NCI-H1105 (cell line): ENCODE measurements at places on chromosomes 7 and 10.

DNA sequence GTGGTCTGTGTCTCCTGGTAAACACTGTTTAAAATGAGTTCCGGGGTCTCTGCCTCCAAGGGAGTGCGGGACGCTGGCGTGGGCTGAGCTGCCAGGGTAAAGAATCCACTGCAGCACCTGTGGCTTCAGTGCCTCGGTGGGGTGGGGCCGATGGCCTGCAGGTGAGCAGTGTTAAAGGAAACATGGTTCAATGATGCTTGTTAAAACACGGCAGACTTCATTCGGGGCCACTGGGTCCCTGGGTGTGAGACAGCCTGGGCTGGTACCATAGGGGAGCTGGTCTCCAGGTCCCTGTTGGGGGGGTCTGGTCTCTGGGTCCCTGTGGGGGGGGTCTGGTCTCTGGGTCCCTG lies 24.9 kb upstream of the KNDC1 start:
- DNase-seq, result no peak

DNA sequence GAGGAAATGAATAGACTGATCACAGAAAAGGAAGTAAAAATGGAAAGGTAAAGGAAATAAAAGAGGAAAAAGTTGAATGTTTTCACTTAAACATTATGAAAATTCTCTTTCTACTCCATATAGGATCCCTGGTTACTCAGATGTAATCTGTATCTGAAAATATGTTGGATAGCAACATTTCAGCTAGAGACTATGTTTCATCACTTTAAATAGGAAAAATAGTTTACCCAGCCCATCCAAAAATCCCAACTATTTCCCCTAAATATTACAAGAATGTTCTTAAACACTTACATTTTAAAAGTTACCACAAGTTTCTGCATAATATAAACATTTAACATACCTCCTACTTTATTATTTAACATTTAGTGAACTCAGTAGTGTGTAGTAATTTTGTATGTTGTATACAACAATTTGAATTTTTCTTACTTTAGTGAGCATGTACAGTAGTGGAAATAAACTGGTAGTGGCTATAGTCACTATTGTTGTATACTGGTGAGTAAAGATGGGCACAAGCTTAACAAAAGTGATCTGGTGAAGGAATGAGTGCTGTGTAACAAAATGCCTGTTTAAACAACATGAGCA lies 27.1 kb downstream of the SLF2 start:
- no peak for DNase-seq

GRCh38 chr7:25181532-25181931 lies 46.8 kb downstream of the NPVF start:
- no peak for DNase-seq

- DNase-seq, result no peak
Measured at GRCh38 chr10:132590752-132591121, 53.1 kb downstream of the INPP5A start.

DNA sequence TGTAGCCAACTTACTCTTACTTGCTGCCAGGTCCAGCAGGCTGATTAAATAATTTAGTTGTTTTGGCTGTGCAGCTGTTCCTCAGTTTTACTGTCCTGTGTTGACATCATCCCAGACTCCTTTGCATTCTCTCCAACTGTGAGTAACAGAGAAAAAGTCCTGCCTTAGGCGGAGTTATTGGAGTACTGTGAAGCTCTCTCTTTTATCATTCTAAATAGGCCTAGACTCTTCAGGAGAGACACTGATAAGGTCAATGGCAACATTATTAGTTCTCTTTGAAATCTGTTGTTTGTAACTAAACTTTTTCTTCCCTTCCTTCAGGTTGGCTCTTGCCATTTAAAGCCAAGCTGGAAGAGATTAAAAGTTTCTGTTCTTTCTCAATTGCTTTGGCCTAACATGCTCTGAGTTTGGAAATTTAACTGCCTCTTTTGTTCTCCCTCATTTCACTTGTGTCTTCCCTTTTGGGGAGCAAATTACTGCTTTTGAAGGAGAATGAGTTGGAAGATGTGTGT lies 215.7 kb upstream of the CSTF2T start:
- no peak for DNase-seq

GRCh38 chr10:110420401-110421193 lies 77.1 kb upstream of the DUSP5 start:
- no peak for DNase-seq

GRCh38 chr7:41067576-41067975 lies 635.3 kb downstream of the INHBA start:
- DNase-seq, result no peak

DNA sequence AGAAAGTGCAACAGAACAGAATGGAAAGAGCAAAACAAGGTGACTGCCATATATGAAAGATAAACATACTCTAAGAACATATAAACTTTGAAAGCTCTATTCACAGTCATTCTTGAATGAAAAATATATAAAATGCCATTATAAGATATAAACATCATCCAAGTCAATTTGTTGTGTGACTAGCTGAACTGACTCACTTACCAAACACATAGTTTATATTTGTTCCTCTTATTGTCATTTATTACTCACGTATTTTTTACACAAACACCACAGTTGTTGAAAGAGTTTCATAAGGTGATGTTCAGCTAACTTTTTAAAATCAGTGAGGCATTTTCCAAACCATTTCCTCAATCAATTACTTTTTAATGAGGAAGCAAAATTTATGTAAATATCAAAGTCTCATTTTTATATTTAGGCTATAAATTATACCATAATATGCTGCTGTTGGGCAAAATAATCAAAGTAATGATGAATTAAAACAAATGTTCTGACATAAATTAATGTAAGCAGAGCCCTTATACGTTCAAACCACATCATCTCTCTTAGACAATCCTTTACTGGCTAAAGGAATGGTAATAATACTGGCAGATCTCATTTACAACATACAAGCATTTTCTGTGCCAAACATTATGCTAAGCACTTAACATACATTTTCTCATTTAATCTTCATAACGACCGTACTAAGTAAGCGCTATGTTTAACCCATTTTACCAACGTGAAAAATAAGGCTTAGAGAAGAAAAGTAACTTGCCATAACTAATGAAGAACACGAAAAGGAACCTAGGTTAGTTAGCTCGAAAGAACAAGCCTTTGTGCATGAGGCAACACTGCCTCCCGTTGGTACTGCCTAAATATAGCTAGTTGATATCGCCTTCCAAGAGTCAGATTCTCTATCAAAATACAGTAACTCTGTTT lies 7.3 kb downstream of the LRRN3 start:
- DNase-seq, result peak; percentile 14

DNA sequence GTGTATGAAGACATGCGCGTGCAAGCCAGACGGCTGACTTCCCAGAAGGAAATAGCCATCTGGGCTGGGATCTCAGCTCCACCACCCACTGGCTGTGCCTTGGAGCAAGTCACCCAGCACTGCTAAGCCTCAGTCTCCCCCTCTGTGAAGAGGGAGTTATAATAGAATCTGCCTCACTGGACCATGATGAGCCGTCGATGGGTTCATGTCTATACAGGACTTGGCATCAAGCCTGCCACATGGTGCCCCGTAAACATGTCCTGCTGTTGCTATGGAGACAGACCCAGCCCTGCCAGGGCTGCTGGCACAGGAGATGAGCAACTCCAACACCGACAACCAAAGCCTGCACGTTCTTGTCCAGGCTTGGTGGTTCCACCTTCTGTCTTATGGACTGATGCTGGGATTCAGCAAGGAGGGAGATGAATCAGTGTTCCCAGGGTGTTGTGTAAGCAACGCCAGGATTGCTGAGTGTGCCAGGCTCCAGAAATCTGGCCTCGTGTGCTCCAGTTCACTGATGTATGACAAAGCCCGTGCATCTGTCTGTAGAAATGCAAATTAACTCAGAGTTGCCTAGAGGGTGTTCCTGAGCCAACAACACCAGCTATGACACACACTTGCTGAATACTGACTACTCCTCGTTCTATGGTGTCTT lies 5.6 kb downstream of the GPR15LG start:
- peak; percentile 71 for DNase-seq

DNA sequence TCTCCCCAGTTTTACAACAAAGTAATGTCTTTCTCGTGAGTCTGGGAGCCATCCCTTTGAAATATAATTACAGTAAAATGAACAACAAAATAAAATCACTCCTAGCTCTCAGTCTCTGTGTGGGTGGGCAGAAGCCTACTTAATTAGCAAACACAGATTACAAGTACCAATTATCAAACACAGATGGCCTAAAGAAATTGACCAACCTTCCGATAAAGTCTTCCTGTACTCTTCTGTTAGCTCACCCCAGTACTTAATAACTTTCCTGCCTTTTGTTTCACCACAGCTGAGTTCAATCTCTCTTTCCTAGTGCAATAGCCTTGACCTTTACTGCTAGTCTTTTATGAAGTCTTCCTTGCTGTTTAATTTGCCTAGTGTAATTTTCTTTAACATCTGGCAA lies 719.2 kb upstream of the MBL2 start:
- no peak for DNase-seq

DNA sequence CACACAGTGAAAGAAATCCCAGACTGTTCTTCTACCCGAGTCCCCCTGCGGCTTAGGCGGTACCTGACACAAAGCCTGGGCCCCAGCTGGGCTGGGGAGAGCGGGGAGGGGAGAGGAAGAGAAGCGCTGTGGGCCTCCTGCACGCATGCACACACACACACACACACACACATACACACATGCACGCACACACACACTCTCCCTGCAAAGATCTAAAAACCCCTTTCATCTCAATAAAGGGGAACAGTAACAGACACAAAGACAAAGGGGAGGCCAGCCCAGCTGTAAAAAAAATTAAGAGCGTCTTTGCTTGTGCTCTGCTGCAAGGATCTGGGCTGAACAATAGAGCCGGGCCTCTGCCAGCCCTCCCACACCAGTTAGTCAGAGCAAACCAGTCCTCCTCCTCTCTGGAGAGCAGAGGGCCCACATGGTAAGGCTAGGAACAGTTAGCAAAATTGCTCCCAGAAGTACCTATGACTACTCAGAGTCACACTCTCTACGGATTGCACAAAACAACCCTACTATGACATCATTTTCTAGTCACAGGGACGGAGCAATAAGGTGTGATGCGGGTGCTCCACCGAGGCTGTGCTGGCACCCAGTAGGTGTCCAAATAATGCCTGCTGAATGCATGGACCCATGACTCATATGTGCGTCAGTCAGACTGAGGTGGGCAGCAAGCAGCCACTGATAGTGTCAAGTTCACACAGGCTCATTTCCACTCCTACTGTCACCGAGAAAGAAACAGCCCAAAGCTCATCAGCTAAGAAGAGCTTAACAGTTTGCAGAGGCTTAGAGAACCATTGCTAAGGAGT lies 9.2 kb downstream of the ITPRIP start:
- no peak for DNase-seq

DNA sequence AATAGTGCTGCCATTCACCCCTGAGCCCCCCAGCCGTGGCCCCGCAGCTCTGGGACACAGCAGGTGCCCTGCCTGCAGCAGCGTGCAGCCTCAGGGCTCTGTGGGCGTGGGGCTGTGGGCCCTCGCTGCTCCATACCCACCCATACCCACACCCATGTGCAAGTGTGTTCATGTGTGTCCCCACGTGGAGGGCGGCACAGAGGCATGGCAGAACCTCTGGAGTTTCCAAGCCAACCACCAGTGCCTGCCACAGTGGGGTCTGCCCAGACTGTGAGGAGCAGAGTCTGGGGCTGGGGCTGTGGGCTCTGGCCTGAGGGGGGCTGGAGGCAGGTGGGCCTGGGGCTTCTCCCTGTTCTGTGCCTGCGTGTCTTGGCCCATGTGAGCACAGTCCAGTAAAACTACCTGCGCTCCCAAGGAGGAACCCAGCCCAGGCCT lies 2.4 kb downstream of the PRAP1 start:
- no peak for DNase-seq

GRCh38 chr7:21967598-21968003 lies 21.9 kb upstream of the CDCA7L start:
- DNase-seq, result no peak

DNA sequence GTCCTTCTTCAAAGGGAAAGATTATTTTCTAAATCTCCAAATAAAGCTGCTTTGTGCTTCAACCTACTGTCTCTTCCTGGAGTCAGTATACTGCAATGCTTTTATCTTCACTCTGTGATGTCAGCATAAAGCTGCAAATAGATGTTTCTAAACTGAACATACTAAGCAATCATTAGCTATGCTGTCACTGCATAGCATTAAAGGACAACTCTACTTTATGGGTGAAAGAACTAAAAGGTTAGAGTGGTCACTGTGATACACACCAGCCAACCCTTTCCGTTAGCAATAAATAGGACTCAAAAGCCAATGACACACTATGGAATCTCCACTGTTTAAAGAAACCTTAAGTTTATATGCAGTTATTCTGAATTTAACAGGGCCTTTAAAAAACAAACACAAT lies 1.8 kb downstream of the CCDC186 start:
- no peak for DNase-seq

DNA sequence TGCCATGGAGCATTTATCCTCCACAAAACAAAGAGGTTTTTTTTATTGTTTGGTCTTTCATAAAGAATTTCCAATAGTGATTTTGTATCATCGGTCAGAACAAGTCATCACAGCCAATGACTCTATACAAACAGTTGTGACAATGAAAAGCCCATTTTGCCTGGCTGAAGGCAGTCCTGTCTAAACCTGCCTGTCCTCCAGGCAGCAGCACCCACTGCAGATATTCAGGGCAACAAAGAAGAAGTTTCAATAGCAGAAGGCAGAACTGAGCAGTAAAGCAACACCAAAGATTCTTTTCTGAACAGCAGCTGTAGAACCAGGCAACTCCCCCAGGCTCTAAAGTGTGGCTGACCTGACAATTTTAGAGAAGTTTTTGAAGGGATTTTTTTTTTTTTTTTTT lies 169.4 kb downstream of the FGFR2 start:
- no peak for DNase-seq

DNA sequence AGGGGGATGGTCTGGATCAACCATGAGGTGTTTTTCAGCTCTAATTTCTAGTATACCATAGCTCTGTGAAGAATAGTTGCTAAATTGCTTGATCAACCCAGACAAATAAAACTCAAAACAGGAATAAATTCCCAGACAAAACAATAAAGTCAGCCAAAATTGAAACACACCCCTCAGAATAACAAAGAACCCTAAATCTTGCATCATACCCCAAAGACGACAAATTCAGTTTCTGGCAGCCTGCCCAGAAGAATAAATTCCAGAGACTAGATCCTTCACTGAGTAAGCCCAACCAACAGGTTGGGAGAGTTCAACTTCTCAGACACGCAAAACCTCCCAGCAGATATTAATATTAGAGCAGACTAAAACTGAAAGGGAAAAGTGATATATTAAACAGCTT lies 11.2 kb upstream of the SEM1 start:
- DNase-seq, result no peak

- no peak for DNase-seq
Measured at GRCh38 chr7:69076566-69076965, 521.7 kb upstream of the AUTS2 start.

GRCh38 chr7:99078416-99078815 lies 65.5 kb downstream of the SMURF1 start:
- DNase-seq, result no peak

GRCh38 chr10:62805231-62806099 lies 945 bp downstream of the ADO start:
- DNase-seq, result no peak

DNA sequence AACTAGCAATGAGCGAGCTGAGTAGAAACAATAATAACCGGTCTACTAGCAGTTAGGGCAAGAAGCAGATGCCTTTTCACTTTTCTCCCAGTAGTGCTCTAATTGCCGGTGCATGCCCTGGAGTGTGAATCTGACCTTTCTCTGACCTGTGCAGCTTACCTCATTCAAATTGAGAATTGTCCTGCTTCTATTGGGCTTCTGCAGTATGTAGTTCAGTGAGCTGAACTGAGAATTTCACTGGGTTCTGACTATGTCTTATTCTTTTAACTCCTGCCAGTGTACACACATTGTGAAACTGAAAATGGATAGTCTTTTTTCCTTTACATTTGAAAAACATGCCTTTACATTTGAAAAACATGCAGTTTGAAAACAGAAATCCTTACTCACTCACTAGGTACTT lies 157.9 kb upstream of the GRM3 start:
- no peak for DNase-seq
